ENCODE measurements at places on chromosomes 11 and 22.

- no peak for DNase-seq
Observed at GRCh38 chr11:35466058-35466457, 46.7 kb upstream of the SLC1A2 start.

- DNase-seq: no peak
Observed at GRCh38 chr11:17395554-17395961, 7.1 kb upstream of the KCNJ11 start.

GRCh38 chr11:14269692-14270573 is 89.0 kb downstream of the RRAS2 start:
- DNase-seq: no peak

- no peak for DNase-seq
Observed at GRCh38 chr22:24855794-24856193, 49.8 kb downstream of the SGSM1 start.

DNA sequence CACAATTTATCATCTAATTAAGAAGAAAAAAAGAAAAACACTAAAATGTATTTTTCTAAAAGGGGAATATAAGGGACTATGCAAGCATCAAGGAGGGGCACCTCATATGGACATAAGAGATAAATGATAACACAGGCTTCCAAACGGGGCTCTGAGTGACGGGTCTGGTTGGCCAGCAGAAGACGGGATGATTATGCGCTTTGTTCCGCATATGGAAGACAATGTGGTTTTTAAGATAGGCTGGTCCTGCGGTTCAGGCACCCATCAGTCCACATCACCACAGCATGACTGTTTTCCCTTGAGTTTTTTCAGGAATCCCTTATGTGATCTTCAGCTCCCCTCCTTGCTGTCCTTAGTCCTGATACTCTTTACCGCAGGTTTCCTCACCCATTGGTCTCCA is 404.6 kb downstream of the OPCML start:
- DNase-seq: no peak

GRCh38 chr11:113204280-113204679 is 110.1 kb upstream of the TTC12 start:
- DNase-seq: no peak

GRCh38 chr11:76380159-76380976 is 564 bp downstream of the THAP12 start:
- peak; percentile 30 for DNase-seq

GRCh38 chr22:45131749-45132148 is 32.0 kb upstream of the NUP50 start:
- no peak for DNase-seq

GRCh38 chr22:23053912-23054530 is 16.3 kb upstream of the GNAZ start:
- no peak for DNase-seq

DNA sequence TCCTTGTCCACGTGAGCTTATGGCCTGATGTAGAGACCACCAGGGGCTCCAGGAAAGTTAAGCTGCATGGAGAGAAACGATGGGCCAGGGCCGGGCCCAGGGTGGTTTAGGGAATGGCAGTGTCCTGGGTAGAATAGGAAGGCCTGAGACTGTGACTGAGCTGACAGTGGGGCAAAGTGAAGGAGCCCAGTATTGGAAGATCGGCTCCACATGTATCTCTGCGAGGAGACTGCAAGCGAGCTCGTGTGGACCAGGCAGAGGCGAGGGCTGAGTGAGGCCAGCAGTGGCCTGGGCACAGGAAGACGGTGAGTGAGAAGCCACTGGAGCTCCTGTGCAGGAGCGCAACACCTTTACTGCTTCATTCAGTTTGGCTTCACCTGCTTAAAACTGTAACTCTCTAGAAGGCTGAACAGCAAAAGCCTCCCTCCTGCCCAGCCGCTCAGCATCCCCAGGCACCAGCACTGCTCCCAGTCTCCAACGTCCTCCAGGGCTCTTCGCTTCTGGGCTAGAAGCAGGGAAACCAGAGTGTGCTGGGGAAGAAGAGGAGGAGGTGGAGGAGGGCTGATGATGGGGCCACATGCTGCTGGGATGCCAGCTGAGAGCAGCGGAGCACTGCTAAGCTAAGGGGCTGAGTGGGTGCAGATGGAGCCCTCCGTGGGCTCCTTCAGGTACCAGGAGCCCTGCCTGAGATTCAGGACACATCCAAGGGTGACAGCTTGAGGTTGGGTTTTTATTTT is 13.5 kb downstream of the TCIRG1 start:
- DNase-seq: no peak

Measured in activated CD4-positive, CD25-positive, alpha-beta regulatory T cell treated with anti-CD3 and anti-CD28 coated beads, Interleukin-2, amount 50 U/mL, for 16 hours (primary cell).